ENCODE measurements at places on chromosomes 5 and 9.

- DNase-seq: no peak
Observed at GRCh38 chr5:41399839-41400238, 110.6 kb downstream of the PLCXD3 start.

DNA sequence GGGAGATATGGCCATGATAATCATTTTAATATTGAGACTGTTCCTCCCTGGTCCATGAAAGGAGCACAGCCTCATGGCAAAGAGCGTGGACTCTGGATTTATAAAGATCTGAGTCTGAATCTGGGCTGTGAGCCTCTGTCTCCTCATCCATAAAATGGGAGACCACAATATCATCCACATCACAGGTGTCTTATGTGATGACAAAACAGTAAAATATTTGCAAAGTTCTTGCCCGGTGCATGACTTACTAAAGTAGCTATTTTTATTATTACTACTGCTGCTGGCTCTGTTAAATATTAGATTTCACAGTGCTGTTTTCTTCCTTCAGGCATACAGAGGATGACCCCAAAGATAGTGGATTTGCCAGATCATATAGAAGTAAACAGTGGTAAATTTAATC lies 74.1 kb downstream of the TEK start:
- DNase-seq: no peak

DNA sequence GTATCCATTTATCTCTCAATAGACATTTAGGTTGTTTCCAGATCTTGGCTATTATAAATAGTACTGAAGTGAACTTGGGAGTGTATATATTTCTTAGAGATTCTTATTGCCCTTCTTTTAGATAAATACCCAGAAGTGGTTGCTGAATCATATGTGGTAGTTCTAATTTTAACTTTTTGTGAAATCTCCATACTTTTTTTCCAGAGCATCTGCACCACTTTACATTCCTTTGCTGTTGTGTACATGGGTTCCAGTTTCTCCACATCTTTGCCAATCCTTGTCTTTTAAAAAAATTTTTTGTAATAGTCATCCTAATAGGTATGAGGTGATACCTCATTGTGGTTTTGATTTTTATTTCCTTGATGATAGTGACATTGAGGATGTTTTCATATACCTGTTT lies 303.7 kb downstream of the CCDC171 start:
- DNase-seq: no peak

GRCh38 chr9:12141422-12141821 lies 551.8 kb upstream of the TYRP1 start:
- no peak for DNase-seq

DNA sequence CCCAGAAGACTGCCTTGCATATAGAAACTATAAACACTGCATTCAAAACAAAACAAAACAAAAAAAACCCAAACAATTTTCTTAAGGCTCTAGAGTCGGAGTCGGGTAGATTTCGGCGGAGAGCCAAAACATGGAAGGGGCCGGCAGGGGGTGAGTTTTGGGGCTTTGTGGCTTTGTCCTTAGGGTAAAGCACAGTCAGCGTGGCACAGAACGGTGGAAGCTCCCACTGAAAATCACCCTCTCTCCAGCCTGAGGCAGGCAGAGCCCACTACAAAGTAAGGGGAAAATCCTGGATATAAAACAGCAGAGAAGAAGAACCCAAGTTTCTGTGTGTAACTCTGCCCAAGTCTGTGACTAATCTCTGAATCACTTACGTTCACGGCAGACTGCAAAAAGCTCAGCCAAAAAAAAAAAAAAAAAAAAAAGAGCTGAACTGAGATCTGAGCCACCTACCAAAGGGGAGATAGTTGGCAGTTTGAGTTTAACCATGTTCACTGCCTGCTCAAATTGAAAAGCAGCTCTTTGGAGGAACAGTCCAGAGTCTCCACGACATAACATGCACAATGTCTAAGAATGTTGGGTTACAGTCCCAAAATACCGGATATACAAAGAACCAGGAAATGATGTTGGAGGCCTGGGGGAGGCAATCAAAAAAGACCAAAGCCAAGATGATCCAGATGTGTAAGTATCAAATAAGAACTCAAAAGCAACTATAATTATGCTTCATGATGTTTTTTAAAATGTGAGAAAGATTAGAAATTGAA lies 26.6 kb upstream of the OR2K2 start:
- DNase-seq: no peak

GRCh38 chr9:20788526-20789451 lies 104.7 kb downstream of the FOCAD start:
- DNase-seq: no peak

GRCh38 chr9:65411336-65411735 lies 126.3 kb upstream of the FOXD4L5 start:
- DNase-seq: no peak

GRCh38 chr9:108017671-108018070 lies 528.1 kb upstream of the KLF4 start:
- no peak for DNase-seq

GRCh38 chr5:159444441-159445082 lies 114.3 kb upstream of the IL12B start:
- no peak for DNase-seq

- no peak for DNase-seq
Observed at GRCh38 chr5:89246252-89246651, 363.3 kb upstream of the MEF2C start.

DNA sequence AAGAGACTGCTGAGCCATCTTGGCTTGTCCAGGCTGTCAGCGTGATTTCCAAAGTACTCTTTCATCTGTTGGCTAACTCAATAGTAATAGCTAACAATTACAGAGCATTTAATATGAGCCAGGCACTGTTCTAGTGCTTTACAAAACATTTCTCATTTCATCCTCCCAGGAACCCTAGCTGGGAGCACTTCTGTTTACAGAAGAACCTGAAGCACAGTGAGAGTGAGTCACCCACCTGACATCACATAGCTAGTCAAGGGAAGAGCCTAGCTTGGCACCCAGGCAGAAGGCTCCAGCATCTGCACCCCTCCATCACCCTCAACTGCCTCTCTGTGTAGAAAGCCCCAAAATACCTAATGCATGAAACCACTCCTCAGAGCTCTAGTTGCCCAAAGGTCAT lies 57.5 kb upstream of the IQGAP2 start:
- no peak for DNase-seq

GRCh38 chr5:79865579-79865978 lies 125.5 kb downstream of the MTX3 start:
- DNase-seq: no peak

Measured in effector CD4-positive, alpha-beta T cell (primary cell).